ENCODE measurements at places on chromosomes 2 and 18. TPM values are rescaled to one million over a fixed set of nuclear protein-coding genes. Genes with fewer than 3 reads are reported as not detected.

DUSP19 gene
- total RNA-seq, result 0.90 TPM

TP53I3 gene
- total RNA-seq, result 21.0 TPM

PHOSPHO2 gene
- total RNA-seq, result 7.1 TPM

DNAJC5G gene
- total RNA-seq, result not detected

ALK gene
- 0.42 TPM for total RNA-seq

CXCR1 gene
- not detected for total RNA-seq

SFTPB gene
- not detected for total RNA-seq

ALPP gene
- total RNA-seq, result not detected

SIX3 gene
- total RNA-seq, result not detected

L3MBTL4 gene
- total RNA-seq, result 6.3 TPM

RAB6C gene
- total RNA-seq, result not detected

SLC9A2 gene
- not detected for total RNA-seq

ATG9A gene
- total RNA-seq, result 35.7 TPM

AQP4 gene
- total RNA-seq, result 0.30 TPM

TNFRSF11A gene
- 25.8 TPM for total RNA-seq

SKOR2 gene
- total RNA-seq, result not detected

GNLY gene
- total RNA-seq, result 0.98 TPM

WDR7 gene
- total RNA-seq, result 22.6 TPM

LIMS4 gene
- 7.3 TPM for total RNA-seq

GNAL gene
- total RNA-seq, result 12.9 TPM

SGPP2 gene
- not detected for total RNA-seq

UPP2 gene
- total RNA-seq, result not detected

GALR1 gene
- total RNA-seq, result not detected

NXPH2 gene
- not detected for total RNA-seq

GAL3ST2 gene
- total RNA-seq, result 0.21 TPM

RTP5 gene
- not detected for total RNA-seq

COLEC12 gene
- 21.0 TPM for total RNA-seq

COLEC11 gene
- total RNA-seq, result 0.66 TPM

RUFY4 gene
- total RNA-seq, result not detected

HOXD8 gene
- 15.1 TPM for total RNA-seq

PCARE gene
- total RNA-seq, result 0.20 TPM

SOWAHC gene
- 25.3 TPM for total RNA-seq

IL36G gene
- total RNA-seq, result not detected

NLRC4 gene
- total RNA-seq, result 3.6 TPM

SERPINB7 gene
- total RNA-seq, result not detected

RIT2 gene
- total RNA-seq, result not detected

PRR30 gene
- not detected for total RNA-seq

GPR75 gene
- total RNA-seq, result 2.2 TPM

CNGA3 gene
- 1.3 TPM for total RNA-seq

PLA2R1 gene
- 22.7 TPM for total RNA-seq

NDUFS1 gene
- total RNA-seq, result 51.3 TPM

NEUROD1 gene
- total RNA-seq, result not detected

SH2D6 gene
- not detected for total RNA-seq

DNAJC10 gene
- 66.3 TPM for total RNA-seq

ZNF512 gene
- 50.4 TPM for total RNA-seq
